ENCODE measurements at places on chromosomes 6 and 20.

DNA sequence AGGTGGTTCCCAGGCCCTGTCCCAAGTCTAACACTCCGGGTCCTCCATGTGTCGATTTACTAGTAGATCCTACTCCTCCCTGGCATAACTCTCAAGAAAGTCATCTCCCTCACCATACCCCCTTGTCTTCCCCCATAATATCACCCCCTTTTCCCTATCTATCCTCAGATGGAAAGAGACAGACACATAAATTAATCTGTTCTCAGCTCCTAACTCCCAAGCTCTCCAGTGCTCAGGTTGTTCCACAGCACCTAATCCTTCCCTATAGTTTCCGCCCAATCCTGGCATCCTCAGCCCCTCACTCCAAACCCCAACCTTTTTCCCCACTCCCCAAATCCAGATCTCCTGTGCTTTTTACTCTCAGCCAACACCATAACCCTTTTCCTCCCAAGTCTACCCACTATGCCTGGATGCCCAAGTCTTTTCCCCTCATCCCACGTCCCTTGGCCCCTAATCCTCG, 808 bp downstream of the ILRUN start:
- DNase-seq, result no peak

DNA sequence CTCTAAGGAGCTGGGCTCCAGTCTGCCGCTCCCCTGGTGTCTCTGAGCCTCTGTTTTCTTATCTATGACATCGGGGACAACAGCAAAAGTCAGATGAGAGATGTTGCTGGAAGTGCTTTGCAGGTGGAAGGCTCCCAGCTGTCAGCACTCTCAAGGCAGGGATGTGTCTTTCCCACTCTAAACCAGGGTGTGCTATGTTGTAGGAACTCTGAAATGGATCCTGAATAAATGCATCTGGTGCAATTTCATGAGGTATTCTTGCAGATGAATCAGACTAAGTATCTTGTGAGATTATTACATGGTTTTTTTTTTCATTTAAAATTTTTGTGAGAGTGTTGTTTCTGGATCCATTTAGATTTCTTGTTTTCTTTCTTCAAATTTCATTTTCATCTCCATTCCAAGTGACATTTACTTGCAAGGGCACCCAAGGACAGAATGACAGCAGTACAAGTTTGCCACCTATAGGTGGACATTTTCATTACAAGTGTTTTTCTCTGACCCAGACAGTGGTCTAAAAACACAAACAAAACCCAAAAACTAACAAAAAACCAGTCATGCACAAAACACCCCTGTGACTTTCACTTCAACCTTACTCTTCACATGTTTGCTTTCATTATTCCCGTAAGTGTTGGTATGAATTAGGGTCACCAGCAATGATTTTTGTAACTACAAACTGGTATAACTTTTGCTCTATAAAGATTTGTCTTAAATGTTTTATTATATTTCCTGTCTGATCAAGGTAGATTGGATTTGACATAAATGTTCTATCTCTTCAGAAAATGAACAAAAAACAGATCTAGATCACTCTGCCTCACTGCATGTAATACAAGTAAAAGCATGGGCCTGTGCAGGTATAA, 14.7 kb upstream of the SIM1 start:
- peak; percentile 76 for DNase-seq

DNA sequence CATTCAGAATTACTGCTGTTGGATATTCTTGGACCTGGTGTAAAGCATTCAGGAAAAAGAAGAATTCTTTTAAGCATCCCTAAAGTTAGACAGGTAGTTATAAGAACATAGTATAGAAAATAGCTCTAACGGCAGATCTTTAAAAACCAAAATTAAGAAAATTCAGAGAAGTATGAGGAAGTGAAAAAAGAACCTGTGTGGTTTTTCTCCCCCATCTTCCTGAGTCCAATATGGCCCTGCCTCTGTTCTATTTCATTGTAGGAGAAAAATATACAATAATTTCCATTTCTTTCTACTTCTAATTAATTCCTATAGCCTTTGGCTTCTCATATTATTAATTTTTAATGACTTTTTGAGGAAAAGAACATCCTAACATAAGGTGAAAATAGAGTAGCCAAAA, 47.1 kb downstream of the FHL5 start:
- DNase-seq, result no peak

DNA sequence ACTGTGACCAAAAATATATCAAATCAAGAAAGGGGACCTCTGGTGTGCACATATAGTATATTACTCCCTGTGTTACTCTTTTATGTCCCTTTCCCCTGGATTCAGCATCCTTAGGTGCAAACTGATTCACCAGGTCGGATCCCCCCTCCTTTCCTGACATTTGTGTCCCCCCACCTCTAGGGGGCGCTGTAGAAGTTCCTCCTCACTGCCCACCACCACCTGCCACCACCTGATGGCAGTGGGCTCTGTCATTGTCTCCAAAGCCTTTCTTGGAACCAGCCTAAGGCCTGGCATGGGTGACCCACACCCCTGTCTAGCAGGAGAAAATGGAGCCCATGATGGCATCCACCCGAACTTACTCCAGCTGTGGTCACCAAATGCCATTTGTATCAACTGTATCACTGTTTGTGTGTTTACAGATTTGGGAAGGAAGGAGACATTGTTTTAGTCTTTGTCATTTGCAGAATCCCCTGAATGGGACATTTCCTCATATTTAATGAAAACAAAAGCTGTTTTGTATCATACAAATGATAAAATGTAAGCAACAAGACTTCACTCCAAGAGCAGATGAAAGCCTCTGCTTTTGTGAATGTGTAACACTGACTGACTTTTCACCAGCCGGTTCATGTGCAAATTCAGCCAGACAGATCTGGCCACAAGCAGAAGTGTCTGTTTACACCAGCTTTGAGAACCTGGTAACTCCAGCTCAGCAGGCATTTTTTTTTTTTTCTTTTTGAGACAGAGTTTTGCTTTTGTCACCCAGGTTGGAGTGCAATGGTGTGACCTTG, 66.2 kb downstream of the ARMC2 start:
- peak; percentile 37 for DNase-seq

GRCh38 chr6:89360415-89360999, 8.0 kb upstream of the UBE2J1 start:
- peak; percentile 74 for DNase-seq

DNA sequence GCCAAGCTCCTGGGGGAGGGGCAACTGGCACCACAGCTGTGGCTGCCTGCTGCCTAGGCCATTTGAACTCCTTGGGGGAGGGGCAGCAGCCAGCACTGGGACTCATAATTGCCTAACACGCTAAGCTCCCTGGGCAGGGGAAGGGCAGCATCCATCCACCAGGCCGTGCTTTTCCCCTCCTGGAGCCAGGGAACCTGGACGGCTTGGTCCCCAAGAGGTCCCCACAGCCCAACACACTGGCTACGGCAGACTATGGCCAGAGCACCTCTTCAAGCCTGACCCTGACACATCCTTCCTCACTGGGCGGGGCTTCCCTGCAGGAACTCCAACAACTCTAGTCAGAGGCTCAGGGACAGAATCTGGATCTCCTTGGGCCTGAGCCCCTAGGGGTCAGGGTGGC, 269.4 kb downstream of the RNF144B start:
- no peak for DNase-seq

- DNase-seq, result peak; percentile 13
Observed at GRCh38 chr6:118467181-118467580, 80.9 kb upstream of the PLN start.

GRCh38 chr20:9608639-9609340, 94.4 kb downstream of the LAMP5 start:
- peak; percentile 20 for DNase-seq

DNA sequence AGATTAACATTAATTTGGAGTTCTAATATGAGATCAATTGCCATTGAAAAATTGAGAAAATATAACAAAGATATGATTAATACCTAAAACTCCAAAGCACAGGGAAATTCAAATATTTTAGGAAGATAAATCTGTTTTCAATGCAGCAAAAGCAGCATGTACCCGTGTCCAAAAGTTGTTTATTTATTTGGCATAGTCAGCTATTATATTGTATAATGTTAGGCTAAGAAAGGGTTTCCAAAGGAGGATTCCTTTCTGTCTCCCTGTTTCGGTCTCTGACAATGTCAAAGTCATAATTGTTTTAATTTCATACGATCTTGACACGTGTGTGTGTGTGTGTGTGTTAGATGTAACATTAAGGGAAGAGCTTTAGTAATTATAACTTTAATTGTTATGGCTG, 914.5 kb downstream of the EYS start:
- no peak for DNase-seq

- DNase-seq, result no peak
Observed at GRCh38 chr6:166774770-166775169, 147.7 kb upstream of the RPS6KA2 start.

DNA sequence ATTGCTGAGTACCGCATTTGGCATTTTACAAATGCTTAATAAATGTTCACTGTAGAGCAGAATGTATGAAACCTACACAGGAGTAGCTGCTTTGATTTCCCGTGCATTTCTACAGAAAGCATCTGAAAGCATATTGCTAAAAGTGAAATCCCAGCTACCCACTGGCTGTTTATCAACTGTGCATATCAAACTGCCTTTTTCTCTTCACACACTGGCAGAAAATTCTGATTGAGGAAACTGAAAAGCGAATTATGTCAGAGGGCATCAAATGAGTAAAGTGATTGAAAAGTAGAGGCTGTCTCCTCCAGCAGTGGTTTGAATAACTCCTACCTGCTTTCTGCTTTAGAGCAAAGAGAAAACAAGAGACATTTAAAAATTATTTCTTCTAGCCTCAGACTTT, 28.0 kb downstream of the STX11 start:
- DNase-seq, result no peak

DNA sequence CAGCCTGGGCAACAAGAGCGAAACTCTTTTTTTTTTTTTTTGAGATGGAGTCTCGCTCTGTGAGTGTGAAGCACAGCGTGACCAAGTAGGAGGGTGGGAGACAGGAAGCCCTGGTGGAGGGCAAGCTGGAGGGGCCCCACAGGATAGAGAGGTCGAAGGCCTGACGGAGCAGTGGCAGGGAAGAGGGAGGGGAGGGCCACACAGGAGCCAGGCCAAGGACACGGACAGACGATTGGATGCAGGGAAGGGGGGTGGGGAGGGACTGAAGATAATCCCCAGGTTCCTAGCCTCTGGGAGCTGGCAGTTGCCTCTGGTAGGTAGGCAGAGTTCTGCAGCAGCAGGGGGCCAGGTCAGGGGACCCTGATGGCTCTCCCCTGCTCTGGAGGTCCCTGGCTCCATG, 10.8 kb upstream of the GUCA1A start:
- DNase-seq, result no peak

- DNase-seq, result no peak
Observed at GRCh38 chr6:169958510-169958909, 207.1 kb downstream of the ERMARD start.

DNA sequence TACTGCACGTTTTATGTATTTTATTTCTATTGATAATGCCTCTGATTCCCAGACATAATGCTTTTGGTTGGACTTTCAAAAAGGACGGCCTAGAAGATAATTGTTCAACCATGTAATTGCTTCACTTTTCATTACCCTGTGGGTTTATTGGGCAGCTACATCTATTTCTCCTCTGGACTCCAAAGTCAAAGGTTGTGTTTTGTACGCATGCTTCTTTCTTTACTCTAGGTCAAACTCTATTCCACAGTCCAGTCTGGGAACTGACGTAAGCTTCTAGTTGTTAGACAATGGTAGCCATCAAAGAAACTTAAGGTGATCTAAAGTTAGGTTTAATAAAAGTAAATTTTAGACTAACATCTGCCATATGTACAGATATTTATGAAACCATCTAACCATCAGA, 6.6 kb upstream of the SLC17A3 start:
- DNase-seq, result no peak

GRCh38 chr6:112197636-112198035, 56.7 kb downstream of the LAMA4 start:
- no peak for DNase-seq

GRCh38 chr6:49110916-49111315, 352.1 kb downstream of the MMUT start:
- no peak for DNase-seq

DNA sequence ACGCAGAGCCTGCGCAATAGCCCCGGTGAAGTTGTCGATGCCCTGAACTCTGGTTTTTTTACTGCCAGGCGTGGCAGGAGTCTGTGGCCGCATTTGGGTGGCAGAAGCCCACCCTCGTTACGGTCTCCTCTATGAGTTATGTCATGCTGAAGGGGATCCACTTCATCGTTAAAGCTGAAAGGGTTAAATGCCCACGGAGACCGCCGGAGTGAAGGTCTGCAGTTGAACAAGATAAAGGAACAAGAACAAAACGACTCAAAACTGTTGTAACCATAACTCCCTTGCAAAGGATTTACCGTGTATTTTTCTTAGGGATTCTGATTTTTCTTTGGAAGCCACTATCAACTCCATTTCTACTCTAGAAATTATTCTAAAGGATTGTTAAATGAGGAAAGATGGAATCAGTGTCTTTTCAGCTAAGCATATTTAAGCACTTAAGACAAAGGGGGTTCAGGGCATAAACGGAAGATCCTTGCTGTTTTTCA, 501 bp upstream of the ELOVL5 start:
- DNase-seq, result no peak

DNA sequence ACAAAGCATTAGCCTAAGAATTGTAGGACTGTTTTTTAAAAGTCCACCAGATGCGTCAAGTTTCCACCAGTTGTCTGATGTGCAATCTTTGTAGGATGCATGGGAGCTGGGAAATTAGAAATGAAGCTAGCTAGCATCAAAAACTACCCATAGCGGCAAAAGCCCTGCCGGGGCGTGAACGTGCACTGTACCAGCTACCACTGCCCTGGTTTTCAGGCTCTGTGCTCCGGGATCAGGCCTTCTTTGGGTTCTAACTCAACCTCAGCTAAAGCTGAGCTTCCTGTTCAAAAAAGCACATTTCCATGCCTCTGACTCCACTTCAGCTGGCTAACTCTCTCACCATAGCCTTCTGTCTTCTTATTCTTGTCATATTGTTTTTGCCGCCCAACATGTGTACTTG, 26.9 kb upstream of the FUCA2 start:
- DNase-seq, result no peak

DNA sequence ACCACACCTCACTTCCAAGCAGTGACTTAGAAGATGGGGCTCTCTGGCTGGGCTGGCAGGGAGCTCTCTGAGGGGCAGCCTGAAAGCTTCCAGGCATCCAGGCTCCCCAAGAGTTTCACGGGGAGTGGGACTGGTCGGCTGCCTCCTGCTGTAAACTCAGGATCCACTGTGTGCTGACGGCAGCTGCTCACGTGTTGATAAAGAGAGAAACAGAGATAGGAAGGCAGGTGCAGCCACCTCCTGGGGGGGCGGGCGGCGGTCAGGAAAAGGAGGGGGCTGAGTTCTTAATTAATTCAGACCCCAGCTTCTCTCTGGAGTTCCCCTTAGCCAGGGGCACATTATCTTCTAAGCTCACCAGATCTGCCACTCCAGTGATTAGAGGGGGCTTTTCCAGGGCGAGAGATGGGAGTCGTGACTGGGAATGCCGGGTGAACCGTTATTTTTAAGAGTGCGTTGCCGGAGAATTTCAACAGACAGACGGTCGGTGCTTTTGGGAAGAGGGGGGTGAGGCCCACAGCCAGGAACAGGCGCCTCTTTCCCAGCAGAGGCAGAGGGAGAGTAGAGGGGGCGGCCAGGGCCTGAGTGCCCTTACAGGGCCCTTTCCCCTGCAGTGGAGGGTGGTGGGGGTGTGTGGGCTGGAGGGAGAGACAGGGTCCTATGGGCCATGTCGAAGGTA, 70.9 kb downstream of the CD40 start:
- no peak for DNase-seq

- DNase-seq, result no peak
Observed at GRCh38 chr20:15836634-15837033, 736.6 kb downstream of the KIF16B start.
